ENCODE measurements at places on chromosomes 6 and 20. TPM values are rescaled to one million over a fixed set of nuclear protein-coding genes. Genes with fewer than 3 reads are reported as not detected.

GRCh38 chr6:157997893-157998608 lies 16.4 kb downstream of the SYNJ2 start:
- H3K4me3 ChIP-seq = no peak overlapping the region
- H3K36me3 ChIP-seq = no peaks in the 10 kb centered on the region
- H3K4me1 ChIP-seq = peaks cover 5% of the 10 kb centered on the region
- H3K27ac ChIP-seq = no peak overlapping the region
- no peak for DNase-seq

GRCh38 chr20:33284284-33284683 lies 1.3 kb downstream of the BPIFB1 start:
- H3K27me3 ChIP-seq = no peaks in the 10 kb centered on the region
- H3K4me3 ChIP-seq = no peak overlapping the region
- no peak overlapping the region for H3K27ac ChIP-seq

GRCh38 chr20:51563486-51564332 lies 21.2 kb upstream of the NFATC2 start:
- H3K4me1 ChIP-seq = peaks cover 25% of the 10 kb centered on the region
- no peaks in the 10 kb centered on the region for H3K36me3 ChIP-seq
- H3K27me3 ChIP-seq = no peaks in the 10 kb centered on the region
- H3K4me3 ChIP-seq = no peak overlapping the region
- DNase-seq = peak; percentile 63
- peak overlapping the region; percentile 84 for H3K27ac ChIP-seq

DNA sequence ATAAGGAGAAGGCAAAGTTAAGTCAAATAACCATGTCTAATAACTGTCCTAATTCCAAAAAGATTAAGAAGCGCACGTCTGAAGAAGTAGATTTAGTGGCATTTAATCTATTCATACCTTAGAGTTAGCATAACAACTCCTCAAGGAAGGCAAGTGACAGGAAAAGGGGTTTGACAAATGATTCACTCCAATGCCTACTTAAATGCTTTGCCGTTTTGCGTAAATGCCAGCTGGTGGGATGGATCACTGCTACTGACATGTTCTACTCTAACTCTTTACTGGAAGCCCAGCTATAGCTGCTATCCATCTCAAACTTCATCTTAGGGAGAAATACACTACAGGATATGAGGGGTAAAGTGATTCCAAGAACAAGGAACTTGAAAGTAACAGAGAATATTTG lies 347.3 kb upstream of the RUNX2 start:
- no peak overlapping the region for H3K4me3 ChIP-seq
- H3K36me3 ChIP-seq = no peaks in the 10 kb centered on the region
- no peaks in the 10 kb centered on the region for H3K27me3 ChIP-seq
- DNase-seq = no peak
- peaks cover 4% of the 10 kb centered on the region for H3K4me1 ChIP-seq

GRCh38 chr6:56536536-56536935 lies 106.2 kb downstream of the DST start:
- DNase-seq = no peak
- peaks cover 2% of the 10 kb centered on the region for H3K36me3 ChIP-seq
- peaks cover 6% of the 10 kb centered on the region for H3K27me3 ChIP-seq
- no peaks in the 10 kb centered on the region for H3K4me1 ChIP-seq
- H3K4me3 ChIP-seq = no peak overlapping the region

DNA sequence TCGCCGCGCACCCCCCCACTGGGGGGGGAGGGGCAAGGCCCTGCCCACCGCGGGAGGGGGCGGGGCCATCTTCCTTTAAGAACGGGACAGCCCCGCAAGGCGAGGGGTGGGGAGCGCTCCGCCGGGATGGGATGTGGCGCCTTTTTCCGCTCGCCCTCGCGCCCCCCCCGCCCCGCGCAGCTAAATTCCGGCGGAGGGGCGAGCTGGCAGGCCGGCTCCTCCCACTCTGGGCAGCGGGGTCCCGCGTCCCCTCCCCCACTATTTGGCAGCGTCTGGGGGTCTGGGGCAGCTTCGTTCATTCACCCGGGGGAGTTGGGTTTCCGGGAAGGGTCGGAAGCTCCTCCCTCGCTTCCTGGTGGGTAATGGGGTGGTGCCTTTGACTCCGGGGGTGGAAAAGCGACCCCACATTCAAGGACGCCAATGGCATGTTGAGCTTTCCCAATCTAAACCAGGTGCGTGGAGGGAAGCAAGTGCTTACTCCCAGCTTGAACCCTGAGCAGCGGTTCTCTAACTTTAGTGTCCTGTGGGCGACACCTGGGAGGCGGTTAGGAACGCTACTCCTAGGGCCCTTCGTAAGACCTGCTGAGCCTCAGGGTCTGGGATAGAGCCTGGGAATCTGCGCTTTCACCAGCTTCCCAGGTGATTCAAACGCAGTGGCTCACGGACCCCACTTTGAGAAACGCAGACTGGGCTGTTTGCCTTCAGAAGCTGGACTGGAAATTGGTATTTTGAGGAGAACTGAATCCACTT lies 927 bp downstream of the ASXL1 start:
- peak; percentile 85 for DNase-seq
- peak overlapping the region; percentile 79 for H3K4me3 ChIP-seq
- no peaks in the 10 kb centered on the region for H3K27me3 ChIP-seq
- H3K36me3 ChIP-seq = no peaks in the 10 kb centered on the region
- H3K27ac ChIP-seq = peak overlapping the region; percentile 99

DNA sequence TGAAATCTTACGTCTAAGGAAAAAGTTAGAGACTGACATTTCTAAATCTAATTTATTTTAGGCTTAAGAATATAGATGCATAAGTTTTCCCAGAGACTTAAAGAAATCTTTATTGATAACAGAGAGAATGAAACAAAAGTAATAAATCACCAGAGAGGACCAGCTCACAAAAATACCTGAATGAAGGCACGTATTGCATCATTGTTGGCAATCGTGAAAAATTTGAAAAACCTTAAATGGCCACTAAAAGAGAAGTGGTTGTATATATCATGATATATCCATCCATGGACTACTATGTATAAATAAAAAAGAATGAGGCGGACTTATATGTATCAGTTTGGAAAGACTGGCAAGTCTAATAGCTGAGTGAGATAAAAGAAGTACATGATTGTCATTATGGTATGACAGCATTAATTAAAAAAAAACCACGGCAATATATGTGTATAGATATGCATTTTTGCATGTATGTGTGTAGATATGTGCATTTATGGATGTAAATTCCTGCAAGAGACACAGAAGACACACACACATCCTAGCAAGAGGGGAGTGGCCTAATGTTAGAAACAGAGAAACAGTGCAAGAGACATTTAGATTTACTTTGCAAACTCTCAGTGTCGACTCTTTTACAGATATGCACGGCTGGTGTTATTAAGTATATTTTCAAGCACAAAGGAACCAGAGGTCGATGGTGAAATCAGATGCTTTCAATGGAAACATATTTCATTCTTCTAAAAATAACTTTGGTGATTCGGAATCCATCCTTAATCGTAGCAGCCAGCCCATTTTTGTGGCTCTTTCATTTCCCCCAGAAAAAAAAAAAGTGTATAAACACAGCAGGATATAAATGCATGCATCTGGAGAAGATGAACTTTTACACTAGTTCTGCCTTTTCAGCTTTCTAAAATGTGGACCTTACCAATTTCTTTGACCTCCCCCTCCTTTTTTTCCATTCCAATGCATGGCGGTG lies 156.1 kb upstream of the SALL4 start:
- H3K27me3 ChIP-seq = no peaks in the 10 kb centered on the region
- H3K27ac ChIP-seq = no peak overlapping the region
- no peak overlapping the region for H3K4me3 ChIP-seq

DNA sequence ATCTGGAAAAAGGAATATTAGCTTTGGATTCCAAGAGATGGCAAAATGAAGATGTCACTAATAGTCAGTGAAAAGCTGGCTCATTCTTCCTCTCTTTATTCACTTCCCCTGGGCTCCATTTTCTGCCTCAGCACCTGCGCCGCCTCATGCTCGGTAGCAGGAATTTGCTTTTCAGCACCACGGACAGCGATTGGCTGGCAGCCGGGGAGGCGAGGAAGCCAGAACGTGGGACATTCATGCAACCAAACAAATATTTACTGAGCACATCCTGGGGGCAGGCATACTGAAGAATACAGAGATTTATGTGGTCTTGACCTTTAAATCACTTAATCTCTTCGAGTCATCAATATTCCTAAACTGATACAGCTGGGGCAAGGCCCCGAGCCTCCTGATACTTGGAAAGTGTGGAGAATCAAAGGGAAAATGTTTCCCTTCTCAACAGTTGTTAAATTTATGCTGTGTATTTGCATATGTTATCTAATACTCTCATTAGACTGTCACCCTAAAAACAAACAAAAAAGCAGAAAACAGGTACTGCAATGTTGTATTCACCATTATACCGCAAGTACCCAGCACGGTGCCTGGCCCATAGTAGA lies 12.1 kb upstream of the PDYN start:
- H3K4me3 ChIP-seq = no peak overlapping the region
- H3K27me3 ChIP-seq = peaks cover 93% of the 10 kb centered on the region
- no peaks in the 10 kb centered on the region for H3K36me3 ChIP-seq
- H3K4me1 ChIP-seq = no peaks in the 10 kb centered on the region
- no peak overlapping the region for H3K27ac ChIP-seq
- DNase-seq = peak; percentile 91

DNA sequence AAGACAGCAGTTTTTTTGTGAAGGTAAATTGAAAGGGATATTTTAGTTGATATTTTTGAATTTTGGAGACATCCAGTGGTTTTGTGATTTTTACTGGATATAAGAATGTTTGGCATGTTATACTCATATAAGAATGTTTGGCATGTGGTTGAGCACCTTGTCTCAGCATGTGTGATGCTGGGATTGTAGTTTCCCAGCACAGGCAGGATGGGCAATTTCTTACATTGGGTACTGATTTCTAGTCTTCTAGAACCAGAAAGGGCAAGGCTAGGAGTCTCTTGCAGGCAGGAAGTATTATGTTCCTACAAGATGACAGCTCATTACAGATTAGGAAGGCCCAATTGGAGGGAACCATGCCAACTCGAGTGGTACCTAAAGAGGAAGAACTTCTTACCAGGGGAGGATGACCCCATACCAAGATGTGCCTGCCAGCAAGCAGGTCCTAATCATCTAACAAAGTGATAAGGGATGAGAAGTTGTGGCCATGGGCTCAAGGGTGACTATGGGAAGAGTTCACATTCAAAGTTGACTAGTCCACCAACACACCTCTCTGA lies 377.8 kb downstream of the UTRN start:
- no peak overlapping the region for H3K4me3 ChIP-seq
- H3K27me3 ChIP-seq = no peaks in the 10 kb centered on the region
- H3K27ac ChIP-seq = no peak overlapping the region
- no peak for DNase-seq
- H3K36me3 ChIP-seq = no peaks in the 10 kb centered on the region

GRCh38 chr6:8054276-8054675 lies 9.9 kb downstream of the BLOC1S5 start:
- no peak for DNase-seq
- H3K36me3 ChIP-seq = no peaks in the 10 kb centered on the region
- no peak overlapping the region for H3K4me3 ChIP-seq
- H3K27me3 ChIP-seq = no peaks in the 10 kb centered on the region
- no peaks in the 10 kb centered on the region for H3K4me1 ChIP-seq

DNA sequence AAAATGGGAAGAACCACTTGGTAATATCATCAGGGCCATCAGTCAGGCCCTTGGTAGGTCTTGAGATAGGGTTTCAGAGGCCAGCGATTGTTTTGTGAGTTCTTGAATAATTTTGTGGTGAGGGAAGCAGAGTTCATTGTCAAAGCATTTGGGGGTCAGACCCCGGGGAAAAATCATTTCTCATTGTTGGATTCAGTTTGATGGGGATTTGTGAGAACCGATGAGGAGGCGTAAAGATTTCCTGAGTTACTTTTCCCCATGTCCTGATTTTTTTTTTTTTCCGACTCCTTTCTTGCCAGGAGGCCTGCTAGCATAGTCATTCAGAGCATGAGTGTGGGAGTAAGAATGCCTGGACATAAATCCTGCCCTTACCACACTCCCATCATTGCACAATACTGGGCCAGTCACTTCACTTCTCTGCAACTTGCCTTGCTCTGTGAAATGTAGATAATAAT lies 60.3 kb downstream of the TSHZ2 start:
- no peaks in the 10 kb centered on the region for H3K36me3 ChIP-seq
- no peak overlapping the region for H3K4me3 ChIP-seq
- peaks cover 6% of the 10 kb centered on the region for H3K4me1 ChIP-seq
- no peak for DNase-seq

DNA sequence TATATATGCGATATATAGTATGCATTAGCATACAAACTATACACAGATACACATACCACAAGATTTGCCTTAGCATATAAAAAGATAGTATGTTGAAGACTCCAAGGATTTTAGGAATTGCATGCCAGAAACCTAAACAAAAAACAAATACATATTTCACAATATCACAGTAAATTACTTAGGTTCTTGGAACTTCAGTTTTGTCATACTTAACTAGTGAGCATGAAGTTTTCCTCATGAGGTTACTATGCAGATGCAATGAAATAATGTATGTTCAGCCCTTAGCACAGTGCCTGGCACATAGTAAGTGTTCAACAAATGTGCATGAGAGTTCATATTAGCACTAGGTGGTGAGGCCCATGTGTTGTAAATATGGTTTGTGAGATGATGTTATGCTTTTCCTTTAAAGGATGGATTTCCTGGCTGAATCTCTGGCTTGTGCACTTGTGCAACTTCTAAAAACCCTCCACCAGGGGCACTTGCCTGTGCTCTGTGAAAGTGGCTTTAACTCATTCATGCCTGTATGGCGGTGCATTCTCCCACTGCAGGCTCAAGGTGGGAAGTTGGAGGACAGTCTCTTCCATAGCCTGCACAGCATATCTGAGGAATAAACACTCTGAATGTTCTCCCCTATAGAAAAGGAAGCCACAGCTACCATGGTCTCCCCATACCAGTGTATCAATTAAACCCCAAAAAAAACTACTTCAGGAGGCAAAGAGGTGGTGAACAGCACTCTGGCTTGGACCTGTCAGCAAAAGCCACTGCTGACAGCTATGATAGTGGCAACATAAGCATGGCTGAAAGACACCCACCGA lies 624.1 kb upstream of the CDH4 start:
- H3K36me3 ChIP-seq = no peaks in the 10 kb centered on the region
- H3K27me3 ChIP-seq = no peaks in the 10 kb centered on the region
- peak; percentile 35 for DNase-seq
- H3K4me1 ChIP-seq = no peaks in the 10 kb centered on the region
- no peak overlapping the region for H3K4me3 ChIP-seq
- no peak overlapping the region for H3K27ac ChIP-seq

GRCh38 chr20:61855286-61855685 lies 210.4 kb downstream of the TAF4 start:
- H3K27ac ChIP-seq = no peak overlapping the region
- no peaks in the 10 kb centered on the region for H3K27me3 ChIP-seq
- DNase-seq = no peak
- no peaks in the 10 kb centered on the region for H3K36me3 ChIP-seq
- H3K4me1 ChIP-seq = no peaks in the 10 kb centered on the region

DNA sequence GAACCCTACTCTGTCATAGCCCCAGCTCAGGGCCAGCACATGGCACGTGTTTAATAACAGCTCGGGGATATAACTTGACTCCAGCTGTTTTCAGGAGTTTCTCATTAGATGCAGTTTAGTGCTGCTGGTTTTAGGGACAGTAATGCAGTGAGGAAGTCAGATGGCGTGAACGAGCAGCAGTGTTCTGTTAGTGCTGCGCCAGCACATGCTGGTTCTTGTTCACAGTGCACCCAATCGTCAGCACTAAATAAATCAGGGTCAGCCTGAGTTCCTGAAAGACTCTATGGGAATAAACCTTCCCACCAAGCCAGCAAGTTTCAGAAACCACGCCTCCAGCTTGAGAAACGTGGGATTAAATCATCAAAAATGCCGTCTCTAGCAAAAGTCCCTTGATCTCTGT lies 235.9 kb upstream of the SUPT3H start:
- no peak overlapping the region for H3K27ac ChIP-seq
- no peaks in the 10 kb centered on the region for H3K36me3 ChIP-seq
- H3K27me3 ChIP-seq = no peaks in the 10 kb centered on the region
- H3K4me1 ChIP-seq = no peaks in the 10 kb centered on the region
- no peak overlapping the region for H3K4me3 ChIP-seq

Gene C20orf141
- not detected for total RNA-seq

Gene PTGIS
- 7.8 TPM for total RNA-seq

Gene RBM39
- total RNA-seq = 299 TPM

Measured in cardiac muscle cell (in vitro differentiated cells and primary cell).